ENCODE measurements at places on chromosomes 12 and 14.

DNA sequence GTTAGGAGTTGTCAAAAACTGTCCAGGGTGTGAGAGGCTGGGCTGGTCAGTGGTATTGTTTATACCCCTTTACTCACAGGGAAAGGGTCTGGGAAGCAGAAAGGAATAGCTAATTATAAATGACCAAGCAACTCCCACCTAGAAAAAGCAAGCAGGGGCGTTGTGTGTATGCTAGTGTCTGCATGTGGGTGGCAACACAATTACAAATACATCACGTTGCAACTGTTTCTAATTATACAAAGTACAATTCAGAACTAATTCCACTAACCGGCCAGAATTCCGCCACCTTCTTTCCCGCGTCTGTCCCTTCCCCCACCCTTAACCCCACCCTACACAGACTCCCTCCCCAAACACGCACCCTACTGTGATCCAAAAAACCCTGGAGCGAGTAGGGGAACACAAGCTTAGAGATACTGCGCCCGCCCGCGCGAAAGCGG, 2.2 kb downstream of the DPF3 start:
- no peak for DNase-seq

DNA sequence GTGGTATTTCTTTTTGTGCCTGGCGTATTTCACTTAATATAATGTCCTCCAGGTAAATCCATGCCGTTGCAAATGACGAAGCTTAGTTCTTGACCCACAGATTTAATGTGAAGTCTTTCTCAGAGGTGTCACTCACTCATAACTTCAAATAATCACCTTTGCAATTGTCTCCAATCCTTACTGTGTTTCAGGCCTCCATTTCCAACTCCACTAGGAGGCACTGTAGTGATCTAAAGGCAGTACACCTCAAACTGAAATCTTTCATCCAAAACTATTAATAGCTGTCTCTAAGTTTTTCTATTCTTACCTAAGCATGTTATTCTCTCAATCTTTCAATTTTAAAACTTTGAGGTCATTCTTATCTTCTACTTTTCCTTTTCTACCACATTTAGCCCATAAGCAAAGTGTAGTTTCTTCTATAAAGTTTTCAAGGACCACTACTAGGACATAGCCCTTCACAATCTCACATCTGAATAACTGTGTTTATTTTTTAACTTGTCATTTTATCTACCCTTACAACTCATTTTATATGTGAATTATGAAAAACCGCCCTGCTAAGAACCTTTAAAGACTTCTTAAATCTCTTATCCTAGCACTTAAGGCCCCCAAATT, 25.5 kb upstream of the FBXO34 start:
- no peak for DNase-seq

DNA sequence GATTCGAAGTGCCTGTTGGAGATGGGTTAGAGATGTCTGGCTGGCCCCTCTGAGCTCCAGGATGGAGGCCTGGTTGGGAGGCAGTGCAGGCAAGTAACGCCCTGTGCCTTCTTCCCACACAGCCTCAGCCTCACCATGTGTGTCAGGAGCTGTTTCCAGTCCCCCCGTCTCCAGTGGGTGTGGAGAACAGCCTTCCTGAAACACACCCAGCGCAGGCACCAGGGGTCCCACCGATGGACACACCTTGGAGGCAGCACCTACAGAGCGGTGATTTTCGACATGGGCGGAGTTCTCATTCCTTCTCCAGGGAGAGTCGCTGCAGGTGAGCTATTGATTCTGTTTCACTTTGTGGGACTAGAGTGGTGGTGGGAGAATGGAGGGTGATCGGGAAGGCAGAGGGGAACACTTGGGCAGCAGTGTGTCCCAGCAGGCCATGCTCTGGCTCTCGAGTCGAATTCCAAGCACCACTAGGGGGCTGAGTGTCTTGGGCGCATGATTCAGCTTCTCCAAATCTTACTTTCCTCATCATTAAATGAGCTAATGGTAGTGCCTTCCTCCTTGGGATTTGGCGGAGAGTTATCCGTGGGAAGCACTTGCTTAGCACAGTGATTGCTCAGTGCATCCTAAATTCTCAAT, 6.8 kb downstream of the ACAD10 start:
- DNase-seq, result no peak

DNA sequence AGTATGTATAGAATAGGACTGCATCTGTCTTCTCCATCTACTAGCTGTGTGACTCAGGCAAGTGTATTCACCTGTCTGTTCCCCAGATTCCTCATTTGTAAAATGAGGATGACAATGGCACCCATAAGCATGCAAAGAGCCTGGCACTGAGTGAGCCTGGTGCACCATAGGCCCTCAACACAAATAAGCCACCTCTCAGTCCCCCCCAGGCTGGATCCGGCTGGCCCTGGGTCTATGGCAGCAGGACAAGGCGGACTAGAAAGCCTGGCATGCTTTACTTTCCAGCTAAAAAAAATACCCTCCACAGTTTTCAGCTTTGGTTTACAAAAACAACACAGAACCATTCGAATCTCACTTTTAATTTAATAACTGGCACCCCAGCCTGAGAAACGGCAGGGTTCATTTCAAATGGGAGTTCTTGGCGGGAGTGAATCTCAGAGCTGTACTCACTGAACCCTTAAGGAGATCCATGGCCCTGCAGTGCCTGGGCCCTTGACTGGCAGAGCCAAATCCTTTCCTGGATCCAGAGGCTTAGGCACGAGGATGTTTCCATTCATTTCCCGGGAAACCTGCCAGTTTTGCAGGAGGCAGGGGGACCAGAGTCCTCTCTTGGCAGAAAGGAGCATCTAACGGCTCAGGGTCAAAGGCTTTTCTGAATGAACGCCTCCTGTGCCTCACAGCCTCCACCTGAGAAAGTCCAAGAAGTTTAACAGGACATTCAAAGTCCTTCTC, 17.7 kb downstream of the SYNE3 start:
- no peak for DNase-seq

GRCh38 chr12:30847259-30847658, 79.3 kb upstream of the TSPAN11 start:
- DNase-seq, result no peak

- no peak for DNase-seq
Observed at GRCh38 chr14:26577711-26578110, 20.1 kb downstream of the NOVA1 start.

GRCh38 chr14:101600336-101600890, 39.1 kb downstream of the DIO3 start:
- no peak for DNase-seq

Data from activated naive CD4-positive, alpha-beta T cell (primary cell).